ENCODE measurements at places on chromosomes 1 and 21.

- DNase-seq: no peak
Observed at GRCh38 chr1:154490317-154490716, 11.7 kb upstream of the TDRD10 start.

DNA sequence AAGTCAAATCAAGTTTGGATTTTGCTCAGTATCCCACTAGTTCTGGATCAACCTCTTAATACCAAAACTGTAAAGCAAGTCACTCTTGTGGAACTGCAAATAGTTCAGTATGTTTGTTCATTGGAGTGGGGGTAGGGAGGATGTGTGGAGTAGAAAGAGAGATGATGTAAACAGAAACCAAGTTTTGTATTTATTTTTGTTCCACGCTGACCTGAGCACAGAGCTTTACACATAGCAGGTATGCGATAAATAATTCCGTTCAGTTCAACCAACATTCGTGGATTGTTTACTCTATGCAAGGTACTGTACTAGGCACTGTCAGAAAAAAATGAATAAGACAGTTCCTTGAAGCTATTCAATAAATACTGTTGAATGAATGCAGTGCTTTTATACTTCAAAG is 4.5 kb upstream of the ZNF644 start:
- no peak for DNase-seq

DNA sequence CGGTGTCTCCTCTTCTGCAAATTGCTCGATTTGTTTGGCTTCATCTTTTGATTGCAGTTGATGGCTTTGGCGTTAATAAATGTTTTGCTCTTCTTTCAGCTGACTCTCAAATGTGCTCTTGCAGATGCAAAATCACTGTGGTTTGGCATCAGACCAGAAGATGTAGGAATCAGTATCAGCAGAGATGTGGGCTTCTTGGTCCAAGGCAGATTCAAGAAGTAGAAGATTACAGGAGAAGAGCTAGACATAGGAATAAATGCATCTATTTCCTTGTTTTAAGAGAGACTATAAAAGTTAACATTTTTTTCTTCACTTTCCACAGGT is 59.8 kb upstream of the BACH1 start:
- DNase-seq: no peak

GRCh38 chr21:34648739-34649297 is 20.0 kb upstream of the CLIC6 start:
- no peak for DNase-seq

DNA sequence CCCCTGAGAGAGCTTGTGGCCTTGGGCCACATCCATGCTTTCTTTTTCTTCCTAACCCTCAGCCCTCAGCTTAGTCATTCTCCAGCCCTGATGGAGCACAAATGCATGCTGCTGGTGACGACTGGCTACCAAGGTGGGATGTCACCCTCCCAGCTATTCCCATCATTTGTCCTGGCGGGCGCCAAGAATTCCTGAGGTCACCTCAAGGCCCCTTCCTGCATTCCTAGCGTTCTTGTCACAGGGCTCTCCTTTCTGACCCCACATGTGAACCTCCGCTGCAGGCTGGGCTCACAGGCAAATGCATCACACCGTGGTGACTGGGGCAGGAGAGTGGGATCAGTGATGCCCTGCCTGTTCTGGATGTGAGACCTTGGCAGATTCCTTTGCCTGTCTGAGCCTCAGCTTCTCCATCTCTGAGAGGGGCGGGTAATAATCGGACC is 53.4 kb upstream of the IFFO2 start:
- DNase-seq: peak; percentile 31

Data from activated T-cell treated with anti-CD3 and anti-CD28 coated beads, Interleukin-2, amount 50 U/mL, for 24 hours (primary cell).